Hematopoietic multipotent progenitor cell treated with erythropoietin and hydrocortisone succinate and interleukin-3 and kit ligand, for 4 days (in vitro differentiated cells): ENCODE measurements at places on chromosomes 5 and 9.

GRCh38 chr5:108760512-108760911, 12.8 kb downstream of the FER start:
- DNase-seq: no peak

DNA sequence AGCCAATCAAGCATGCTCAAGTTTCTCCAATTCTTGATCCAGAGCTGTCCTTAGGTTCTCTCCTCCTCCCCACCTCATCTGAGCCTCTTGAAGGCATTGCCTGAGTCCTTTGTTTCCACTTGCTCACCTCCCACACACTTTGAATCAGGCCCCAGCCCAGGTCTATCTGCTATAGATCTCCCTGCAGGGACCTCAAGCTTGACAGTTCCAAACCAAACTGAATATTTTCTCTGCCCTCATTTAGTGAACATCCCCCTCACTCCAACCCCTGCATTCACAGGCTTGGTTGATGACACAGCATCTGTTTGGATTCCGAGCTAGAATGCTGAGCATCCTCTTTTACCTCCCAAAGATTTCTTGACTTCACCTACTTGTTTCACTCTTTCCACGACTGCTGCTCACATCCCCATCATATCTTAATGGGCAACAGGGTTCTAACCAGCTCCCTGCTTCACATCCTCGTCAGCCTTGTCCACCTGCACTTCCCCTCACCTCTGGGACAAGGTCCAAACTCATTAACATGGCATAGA, 474.5 kb downstream of the ZSWIM6 start:
- no peak for DNase-seq

DNA sequence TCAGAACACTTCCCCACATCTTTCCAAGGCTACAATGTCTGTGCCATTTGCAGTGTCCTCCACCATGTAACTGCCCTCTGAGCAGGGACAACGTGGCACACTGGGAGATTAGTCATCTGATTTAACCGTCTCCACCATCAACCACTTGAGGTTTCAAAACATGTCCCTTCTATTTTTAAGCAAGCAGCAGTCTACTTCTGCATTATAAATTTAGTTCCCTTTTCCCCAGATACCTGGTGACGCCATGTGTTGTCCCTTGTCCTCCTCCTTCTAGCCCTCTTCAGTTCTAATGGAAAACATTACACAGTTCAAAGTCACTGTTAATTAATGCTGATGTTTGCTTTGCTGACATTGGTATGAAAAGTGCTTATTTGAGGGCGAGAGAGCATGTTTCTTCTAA, 52.8 kb downstream of the ATP10B start:
- peak; percentile 73 for DNase-seq

DNA sequence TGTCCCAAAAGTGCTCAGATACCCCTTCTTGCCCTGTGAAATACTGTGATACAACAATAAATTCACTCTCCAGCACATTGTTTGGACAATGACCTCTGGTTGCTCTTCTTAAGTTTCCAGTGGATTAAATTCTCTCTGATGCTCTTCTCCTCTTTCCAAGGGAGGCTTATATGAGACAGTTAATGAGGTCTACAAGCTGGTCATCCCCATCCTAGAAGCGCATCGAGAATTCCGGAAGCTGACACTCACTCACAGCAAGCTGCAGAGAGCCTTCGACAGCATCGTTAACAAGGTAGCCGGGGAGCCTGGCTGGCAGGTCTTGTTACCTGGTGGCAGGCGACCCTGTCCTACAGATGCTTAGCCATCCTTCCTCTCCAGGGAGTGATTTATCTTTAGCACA, 226.5 kb downstream of the DOCK8 start:
- DNase-seq: no peak

DNA sequence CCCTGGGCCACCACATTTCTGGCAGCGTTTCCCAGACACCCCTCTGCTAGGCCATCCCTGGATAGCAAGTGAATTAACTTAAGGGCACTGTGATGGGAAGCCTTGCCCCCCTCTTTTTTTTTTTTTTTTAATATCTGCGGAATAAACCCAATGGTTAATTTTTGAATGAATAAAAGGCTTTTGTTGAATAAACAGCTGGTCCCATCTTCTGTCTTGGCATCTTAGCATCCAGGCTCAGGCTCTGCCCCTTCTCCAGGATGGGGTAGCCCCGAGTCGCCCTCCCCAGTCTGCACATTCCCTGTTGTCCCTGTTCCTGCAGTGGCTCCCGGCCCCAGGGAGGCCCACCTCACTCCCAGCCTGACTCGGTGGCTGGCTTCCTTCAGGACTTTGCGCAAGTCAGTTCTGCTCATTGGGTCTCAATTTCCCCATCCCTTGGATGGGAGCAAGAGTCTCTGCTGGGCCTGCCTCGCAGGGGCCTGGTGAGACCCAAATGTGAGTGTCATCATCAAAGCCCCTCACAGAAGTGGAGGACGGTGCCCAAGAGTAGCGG, 29.0 kb upstream of the HMCN2 start:
- DNase-seq: no peak

- no peak for DNase-seq
Observed at GRCh38 chr9:111807197-111807596, 12.5 kb upstream of the SHOC1 start.

- DNase-seq: no peak
Observed at GRCh38 chr9:101225271-101225670, 159.5 kb downstream of the BAAT start.

DNA sequence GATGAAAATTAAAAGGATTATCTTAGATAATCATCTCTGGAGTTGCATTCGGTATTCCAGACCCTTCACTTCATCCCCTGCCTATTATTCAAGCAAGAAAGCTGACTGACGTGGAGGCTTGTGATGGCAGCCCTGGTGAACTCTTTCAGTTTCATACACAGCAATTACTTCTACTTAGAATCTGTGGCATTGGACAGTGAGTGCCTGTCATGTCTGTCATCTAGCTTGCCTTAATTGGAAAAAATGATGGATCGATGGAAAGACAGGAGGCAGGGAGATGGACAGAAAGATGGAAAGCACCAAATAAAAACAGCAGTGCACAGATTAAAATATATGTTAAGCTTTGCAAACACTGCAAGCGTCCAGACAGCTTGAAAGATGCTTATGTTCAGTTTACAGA, 1371.0 kb upstream of the CDH6 start:
- no peak for DNase-seq

GRCh38 chr9:35333551-35333950, 156.4 kb upstream of the RUSC2 start:
- no peak for DNase-seq

- DNase-seq: no peak
Observed at GRCh38 chr9:37995348-37995737, 73.7 kb downstream of the SHB start.

GRCh38 chr5:177327539-177328522, 16.1 kb upstream of the MXD3 start:
- peak; percentile 54 for DNase-seq

GRCh38 chr9:121950441-121950840, 142.7 kb downstream of the TTLL11 start:
- no peak for DNase-seq

DNA sequence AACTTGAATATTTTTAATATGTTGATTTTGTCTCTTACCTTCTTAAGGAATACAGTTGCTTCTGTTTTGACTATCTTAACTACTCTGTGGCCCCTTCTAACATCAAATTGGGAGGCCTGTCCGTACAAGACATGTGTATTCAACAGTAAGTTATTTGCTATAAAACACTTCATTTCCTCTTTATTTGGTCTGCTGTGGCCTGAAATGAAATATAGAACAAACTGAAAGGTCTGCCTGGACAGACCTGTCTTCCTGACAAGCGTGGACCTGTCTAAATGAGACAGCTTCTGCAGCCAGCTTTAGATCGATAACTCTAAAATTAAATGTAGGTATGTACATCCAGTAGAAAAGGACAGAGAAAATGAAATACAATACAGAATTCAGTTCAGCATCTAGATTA, 2.2 kb upstream of the LPAR1 start:
- no peak for DNase-seq

DNA sequence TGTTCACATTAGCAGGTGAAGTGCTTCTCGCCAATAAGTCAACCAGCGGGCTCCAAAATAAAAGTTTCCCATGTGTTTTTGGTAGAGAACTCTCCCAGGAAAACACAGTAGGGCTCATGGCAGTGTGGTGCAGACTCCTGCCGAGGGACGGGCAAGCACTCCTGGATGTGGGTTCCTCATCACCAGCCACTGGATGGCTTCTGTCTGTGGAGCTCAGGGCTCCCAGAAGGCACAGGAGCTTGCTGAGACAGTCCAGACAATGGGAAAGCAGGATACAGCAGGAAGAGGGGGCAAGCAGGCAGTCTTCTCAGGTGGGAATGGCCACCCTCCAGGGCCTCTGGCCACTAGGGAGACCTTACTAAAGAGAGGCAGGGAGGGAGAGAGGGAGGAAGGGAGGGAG, 142.4 kb downstream of the HSD17B3 start:
- DNase-seq: no peak

GRCh38 chr9:13049223-13049622, 230.3 kb downstream of the MPDZ start:
- DNase-seq: no peak

GRCh38 chr9:121349009-121349408, 21.0 kb downstream of the STOM start:
- DNase-seq: no peak

DNA sequence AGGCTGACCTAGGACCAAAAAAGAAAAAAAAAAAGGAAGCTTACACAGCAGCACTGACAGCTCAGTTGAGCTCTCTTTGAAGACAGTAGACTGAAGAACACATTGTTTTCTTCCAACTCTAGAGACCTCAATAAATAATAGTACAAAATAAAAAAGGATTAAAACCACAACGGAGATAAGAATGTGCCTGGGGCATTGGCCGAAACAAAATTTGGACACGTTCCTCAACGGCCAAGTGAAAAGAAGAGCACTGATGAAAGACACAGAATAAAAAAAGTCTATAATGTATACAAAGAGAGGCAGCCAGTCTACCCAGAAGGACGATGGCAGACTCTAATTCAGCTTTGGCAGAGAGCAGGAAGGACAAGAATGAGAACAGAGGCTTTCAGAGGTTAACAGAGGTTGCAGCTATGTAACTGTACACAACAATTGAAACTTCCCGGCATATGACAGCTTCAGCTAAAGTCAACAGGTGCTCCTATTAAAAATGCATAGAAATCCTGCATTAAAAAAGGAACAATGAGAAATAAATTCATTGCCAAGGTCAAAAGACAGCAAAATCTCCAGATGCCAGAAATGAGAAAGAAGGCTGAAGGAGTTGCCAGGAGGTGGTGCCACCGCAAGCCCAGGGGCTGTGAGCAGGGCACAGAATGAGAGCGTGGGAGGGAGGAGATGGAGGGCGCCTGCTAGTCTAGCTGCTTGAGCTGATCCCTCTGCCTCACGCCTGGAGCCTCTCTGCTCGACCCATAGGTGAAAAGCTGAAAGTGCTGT, 113.9 kb downstream of the DCP2 start:
- no peak for DNase-seq

DNA sequence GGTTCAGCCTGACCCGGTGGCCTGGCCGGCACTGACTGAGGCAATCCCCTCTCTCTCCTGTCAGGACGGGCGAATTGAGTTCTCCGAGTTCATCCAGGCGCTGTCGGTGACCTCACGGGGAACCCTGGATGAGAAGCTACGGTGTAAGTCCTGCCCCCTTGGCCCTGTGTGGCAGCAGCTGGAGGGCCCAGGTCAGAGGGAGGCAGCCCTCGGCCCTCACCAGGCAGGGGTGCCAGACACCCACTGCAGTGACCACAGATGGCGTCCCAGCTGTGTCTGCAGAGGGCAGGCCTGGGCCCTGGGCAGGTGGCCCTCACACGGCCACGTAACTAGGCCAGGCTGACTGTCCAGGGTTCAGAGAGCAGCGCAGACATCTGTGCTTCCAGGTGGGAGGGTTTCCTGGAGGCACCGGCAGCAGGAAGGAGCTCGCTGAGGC, 45.9 kb upstream of the HMCN2 start:
- no peak for DNase-seq

GRCh38 chr9:118326326-118326725, 622.1 kb downstream of the TLR4 start:
- DNase-seq: no peak

- no peak for DNase-seq
Observed at GRCh38 chr5:97752871-97753270, 569.8 kb upstream of the RIOK2 start.

DNA sequence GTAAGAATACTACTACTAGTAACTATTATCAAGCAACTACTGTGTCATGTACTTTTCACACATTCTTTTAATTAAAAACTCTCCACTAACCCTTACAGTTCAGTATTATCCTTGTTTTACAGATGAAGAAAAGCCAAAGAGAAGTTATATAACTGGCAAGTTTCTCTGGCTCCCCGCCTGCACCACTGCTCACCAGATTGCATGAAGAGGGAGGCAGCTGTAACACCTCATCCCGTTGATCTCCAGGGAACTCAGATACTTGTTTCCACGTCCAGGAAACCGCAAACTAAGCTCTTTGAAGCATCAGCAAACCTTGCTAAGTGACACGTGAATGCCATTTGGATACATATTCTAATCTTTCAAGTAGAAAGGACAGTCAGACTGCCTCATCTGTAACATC, 70.3 kb downstream of the RIGI start:
- no peak for DNase-seq

DNA sequence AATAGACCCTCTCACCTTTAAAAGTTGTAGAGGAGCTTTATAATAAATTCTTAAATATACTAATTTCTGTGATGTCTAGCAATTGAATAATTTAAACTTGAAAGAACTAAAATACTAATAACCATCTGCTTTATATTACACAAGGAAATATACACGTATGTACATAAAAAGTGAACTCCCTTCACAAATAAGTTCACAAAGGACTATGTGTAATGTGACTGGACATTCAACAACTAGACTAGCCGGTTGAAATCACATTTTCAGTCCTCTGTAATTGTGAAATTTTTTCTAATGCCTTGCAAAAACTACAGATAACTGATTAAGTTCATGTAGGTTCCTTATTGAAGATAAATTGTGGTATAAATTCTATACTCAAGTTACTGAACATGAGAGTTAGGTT, 11.6 kb downstream of the NSA2 start:
- no peak for DNase-seq

DNA sequence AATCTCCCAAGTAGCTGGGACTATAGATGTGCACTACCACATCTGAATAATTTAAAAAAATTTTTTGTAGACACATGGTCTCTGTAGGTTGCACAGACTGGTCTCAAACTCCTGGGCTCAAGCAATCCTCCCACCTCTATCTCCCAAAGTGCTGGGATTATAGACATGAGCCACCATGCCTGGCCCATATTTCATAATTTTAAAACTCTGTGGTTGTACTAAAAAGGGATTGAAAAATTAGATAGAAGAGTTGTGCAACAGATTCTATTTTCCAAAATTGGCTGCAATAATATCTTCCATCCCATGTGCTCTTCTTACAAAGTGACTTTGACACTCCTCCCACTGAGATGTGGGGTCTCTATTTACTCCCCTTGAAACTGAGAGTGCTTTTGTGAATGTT, 7.6 kb upstream of the UHRF2 start:
- DNase-seq: peak; percentile 34

DNA sequence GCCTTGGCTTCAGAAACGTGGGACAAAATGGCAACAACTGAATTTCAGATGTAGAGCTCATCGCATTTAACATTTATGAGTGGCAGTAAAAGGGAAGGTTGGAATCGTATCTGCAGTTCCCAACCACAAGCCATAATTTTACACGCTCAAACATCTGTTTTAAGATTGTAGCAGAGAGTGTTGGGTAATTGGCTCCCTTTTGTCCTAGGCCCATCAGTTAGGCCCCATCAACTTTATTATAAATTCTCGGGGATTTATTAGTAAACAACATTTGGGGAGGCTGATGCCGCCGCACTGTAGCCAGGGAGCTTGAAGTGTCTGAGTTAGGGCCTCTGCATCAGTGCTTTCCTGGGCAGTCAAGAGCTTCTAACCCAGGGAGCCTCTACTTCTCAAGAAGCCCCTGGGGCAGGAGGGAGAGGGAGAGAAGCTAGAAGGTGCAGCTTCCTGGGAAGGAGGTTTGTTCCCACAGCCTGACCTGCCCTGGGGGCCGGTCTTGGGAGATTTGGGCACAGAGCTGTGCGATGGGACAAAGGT, 66.2 kb downstream of the HSPA4 start:
- DNase-seq: no peak
